ENCODE measurements at places on chromosomes 2 and 18.

GRCh38 chr2:26178746-26179436 lies 6.0 kb downstream of the GAREM2 start:
- no peak for DNase-seq

- DNase-seq, result peak; percentile 82
Observed at GRCh38 chr2:112640800-112641675, 4.7 kb upstream of the SLC20A1 start.

DNA sequence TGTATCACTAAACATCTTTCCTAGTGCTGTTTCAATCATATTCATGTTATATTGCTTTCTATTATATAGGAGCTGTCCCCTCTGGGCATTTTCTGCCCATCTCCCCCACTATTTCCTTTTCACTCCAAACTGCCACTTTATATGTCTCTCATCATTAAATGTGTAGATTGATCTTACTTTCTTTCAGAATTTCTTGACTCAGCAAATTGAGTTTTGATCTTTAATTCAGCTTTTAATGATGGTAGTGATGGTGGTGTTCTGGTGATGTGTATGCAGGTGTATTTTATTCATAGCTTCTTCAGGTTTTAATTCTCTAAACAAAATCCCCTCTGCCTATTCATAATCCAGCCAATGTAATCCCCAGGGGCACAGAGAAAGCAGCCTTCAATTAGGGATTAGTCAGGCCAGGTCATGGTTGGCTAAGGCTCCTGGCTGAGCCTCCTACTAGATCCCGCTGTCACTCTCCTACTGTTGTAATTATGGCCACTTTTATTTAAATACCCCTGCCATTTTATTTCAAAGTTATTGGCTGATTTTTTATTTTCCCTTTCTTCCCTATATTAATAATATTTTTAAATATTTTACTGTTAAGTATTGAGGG lies 325.4 kb downstream of the SPAG16 start:
- DNase-seq, result no peak

- DNase-seq, result no peak
Observed at GRCh38 chr2:9021563-9022211, 18.2 kb upstream of the MBOAT2 start.

DNA sequence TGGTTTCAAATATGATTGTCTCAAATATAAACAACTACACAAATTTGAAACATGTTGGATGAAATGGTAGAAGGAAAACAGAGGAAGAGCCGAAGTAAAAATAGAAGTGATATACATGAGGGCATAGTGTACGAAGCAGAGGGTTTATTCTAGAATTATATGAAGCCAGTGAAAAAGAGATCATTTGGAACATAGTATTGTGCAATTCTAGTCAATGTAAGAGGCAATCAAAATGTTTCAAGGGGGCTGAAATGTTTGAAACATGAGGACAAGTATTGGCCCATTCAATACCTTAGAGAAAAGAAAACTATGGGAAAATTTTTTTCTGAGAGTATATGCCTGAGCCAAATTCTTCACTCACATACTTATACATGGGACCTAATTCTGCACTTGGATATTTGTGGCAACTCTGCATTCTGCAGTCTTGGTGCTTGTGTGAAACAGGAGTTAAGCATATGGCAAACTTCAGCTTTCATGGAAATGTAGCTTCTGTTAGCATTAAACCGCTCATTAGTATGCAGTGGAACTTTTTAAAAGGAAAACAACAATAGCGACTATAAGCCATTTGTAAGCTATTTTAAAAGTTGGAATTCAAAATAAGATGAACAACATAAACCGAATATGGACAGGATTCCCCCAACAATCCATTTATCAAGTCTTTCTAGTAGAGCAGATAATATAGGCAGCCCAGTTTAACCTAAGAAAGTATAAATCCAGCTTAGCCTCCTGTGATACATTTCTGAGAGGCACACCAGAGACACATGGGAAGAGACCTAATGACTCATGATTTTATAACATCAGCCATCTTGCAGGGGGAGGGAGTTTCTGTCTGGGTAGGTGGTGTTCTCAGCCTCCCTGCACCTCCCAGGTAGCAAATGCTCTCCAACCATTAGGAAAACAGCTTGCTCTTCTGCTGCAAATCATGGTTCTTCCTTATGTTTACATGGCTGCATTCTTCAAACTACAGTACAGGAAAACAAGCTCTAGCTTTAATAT lies 197.8 kb downstream of the PAX3 start:
- no peak for DNase-seq

DNA sequence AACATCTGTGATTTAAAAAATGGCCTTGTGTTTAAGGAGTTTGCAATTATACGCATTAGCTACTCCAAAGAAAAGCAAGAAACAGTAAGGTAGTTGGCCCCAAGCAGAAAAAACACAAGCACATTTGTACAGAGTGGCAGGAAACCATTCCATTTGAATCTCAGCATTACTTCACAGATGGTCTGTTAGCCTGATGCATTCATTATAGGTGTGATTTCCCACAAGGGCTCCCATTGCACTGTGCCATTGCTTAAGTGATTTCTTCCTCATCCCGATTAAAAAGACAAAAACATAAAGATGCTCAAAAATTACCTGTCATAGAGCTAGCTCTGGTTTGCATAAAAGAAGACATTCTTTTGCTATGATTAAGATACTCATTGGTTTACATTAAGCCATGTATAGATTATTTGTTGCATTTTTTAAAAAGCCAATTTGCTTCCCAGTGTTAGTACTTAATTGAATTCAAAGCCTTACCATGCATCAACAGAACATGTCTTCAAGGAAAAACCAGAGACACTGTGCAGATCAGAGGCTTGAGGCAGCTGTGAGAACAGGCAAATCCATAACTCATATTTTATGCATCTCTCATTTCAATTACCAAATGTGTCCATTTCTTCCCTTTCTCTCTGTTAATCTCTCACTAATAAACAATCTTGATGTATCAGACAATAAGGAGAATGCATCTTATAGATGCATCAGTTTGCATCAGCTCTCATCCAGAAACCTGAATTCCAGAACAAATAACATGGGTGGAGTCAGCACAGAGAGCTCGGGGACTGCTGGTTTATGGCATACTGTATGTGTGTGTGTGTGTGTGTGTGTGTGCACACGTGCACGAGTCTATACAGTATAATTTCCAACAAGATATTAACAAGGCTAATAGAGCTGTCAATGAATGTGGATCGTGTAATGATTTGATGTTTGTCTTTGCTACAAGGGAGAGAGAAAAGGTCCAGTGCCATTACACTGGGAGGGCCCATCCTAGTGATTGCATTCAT lies 558.6 kb upstream of the HS6ST1 start:
- no peak for DNase-seq

GRCh38 chr2:100018341-100019193 lies 123.8 kb downstream of the AFF3 start:
- DNase-seq, result peak; percentile 35

- no peak for DNase-seq
Observed at GRCh38 chr2:12110074-12110473, 363.6 kb downstream of the LPIN1 start.

- DNase-seq, result peak; percentile 76
Observed at GRCh38 chr2:225468131-225468530, 68.6 kb downstream of the NYAP2 start.

DNA sequence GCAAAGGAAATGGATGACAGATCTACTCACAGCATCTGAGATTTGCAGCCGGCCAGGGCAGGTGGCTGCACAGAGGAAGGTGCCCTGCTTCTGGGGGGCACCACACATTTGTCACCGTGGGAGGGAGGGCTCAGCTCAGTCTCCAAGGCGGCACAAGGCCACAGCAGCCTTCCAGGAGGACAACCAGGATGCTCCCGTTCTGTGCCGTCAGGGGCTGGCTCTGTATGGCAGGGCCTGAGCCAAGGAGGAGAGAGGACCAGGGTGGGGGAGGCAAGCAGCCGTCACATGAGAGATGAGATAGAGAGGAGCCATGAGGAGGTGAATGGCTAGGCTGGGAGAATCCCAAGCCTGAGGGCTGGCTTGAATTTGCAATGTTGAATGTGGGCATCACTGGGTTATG lies 4.6 kb upstream of the BOK start:
- no peak for DNase-seq

DNA sequence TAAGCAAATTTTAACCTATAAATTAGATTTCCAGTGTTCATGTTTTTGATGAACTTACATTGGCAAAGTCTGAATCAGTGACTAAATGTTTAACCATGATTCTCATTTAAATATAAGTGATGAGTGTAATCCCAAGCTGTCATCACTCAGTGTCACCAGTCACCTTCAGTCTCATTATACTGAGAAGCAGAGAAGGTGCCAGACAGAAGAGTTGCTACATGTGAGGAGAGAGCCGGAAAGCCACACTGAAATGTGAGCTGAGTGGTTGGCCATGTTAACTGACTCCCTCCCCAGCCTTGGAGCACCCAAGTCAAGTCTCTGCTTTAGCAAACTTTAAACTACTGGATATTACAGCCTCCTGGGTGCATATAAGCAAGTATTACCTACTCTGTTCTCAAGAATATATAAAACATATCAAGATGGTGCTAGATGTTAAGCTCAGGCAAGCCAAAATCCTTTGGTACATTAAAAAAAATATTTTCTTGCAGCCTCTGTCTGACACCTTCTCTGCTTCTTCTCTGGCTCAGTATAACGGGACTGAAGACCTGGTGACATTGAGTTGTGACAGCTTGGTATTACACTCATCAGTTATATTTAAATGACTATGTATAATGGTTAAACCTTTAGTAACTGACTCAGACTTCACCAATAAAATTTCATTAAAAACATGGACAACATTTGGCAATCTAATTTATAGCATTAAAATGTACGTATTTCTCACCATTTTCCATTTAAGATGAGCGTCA lies 75.8 kb upstream of the MAP3K20 start:
- no peak for DNase-seq

GRCh38 chr18:45050712-45051601 lies 370.3 kb downstream of the SETBP1 start:
- peak; percentile 67 for DNase-seq
